ENCODE measurements at places on chromosomes 5 and 9.

- DNase-seq, result no peak
Observed at GRCh38 chr5:3650320-3650719, 54.7 kb downstream of the IRX1 start.

DNA sequence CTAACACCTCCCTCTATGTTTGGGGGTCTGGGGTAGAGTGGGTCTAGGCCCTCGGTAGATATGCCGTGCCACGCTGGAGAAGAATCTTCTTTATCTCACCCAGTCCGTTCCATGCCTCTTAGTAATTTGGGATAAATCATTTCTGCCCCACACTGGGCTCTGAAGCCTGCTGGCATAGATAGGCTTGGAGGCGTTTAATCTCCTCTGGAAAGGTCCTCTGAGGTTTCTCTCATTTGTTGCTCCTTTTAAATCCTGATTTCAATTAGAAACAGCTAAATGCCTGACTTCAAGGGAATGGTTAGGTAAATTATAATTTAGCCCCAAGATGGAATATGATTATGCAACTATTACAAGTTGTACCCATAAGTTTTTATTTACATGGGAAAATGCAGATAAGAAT is 57.8 kb upstream of the AKNA start:
- DNase-seq, result no peak

DNA sequence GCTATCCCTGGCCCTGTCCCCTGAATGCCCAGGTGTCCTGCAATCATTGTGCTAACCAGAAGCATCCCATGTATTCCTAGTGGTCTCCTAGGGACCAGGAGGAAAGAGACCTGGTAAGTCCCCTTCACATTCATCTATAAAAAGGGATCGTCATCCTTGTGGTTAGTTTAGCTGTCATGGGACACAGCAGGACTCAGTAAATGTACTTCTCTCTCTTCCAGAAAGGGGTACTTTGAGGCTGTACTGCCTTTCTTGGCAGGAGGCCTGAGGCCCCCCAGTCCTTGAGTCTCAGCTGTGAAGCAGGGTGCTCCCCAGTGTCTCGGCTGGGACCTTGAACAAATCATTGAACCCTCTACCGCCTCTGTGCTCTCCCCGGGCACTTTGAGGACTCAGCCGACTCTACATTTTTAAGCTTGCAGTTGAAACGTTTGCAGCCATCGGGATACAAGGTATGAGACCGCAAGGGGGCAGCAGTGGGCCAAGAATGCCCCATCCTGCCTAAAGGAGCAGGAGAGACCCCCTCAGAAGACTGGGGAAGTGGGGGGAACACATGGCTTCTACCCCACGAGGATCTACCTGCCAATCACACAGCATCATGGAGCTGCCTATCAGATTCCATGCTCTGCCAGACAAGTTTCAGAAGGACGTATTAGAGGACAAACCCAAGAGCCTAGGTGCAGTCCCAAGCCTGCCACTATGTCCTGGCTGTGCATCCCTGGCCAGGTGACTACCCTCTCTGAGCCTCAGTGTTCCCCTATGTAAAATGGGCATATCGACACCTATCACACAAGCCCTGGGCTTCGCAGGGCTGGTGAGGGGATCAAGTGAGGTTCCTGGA is 2.4 kb upstream of the PHYKPL start:
- DNase-seq, result peak; percentile 55

DNA sequence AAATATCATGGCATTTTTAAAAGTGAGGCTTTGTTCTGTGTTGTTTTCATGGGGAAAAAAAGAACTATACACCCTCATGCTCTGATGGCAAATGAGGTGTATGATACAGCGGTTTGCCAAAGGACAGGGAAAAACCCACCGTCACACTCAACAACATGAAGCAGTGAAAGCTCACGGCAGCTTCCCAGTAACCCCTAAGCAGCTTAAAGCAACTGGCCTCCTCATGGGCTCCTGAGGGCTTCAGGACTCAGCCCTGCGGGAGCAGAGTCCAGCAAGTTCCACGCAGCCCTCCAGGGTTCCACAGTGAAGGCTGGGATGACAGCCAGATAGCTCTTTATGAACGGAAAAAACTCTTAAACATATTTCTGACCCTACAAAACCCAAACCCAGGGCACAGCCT is 12.9 kb downstream of the BARHL1 start:
- no peak for DNase-seq

- no peak for DNase-seq
Observed at GRCh38 chr5:3475674-3476073, 120.0 kb upstream of the IRX1 start.

- DNase-seq, result no peak
Observed at GRCh38 chr5:154244476-154244875, 53.9 kb downstream of the GALNT10 start.
